ENCODE measurements at places on chromosomes 3 and 15.

DNA sequence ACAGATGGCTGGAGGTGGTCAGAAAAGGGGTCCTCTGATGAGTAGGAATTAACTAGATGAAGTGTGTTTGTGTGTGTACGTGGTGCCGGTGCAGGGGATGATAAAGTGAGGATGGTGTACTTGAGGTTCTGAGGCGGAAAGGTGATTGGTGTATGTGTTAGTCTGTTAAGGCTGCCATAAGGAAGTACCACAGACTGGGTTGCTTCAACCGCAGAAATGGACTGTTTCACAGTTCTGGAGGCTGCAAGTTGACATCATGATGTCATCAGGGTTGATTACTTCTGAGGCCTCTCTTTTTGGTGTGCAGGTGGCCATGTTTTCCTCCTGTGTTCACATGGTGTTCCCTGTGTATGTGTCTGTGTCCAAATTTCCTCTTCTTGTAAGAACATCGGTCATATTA, 202.4 kb upstream of the RGMA start:
- DNase-seq, result no peak

- no peak for DNase-seq
Observed at GRCh38 chr3:114318295-114318694, 24.5 kb downstream of the TIGIT start.

DNA sequence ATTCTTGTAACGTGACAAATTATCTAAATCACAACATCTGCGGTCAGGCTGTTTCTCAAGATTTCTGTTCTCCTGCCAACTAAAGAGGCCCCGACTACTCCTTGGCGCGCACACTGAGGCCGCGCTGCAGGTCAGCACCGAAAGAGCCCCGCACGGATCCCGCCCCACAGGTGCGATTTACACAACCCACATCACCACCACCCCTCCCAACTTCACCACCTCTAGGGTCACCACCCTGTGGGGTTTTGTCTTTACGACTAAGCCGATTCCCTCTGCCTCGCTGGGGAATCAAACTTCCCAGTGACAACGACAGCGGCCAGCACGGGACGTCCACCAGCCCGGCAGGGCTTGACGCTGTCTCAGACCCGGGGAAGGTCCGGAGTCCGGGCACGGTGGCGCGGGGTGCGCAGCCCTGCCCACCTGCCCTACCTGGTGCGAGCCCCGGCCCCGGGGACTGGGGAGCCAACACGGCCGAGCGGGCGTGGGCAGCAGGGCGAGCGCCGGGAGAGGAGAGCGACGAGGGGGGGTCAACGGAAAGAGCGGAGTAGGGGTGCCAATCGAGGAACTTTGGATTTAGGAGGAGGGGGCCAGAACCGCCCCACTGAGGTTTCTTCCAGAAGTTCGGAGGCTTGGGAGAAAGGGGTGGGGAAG, 764 bp downstream of the UACA start:
- peak; percentile 39 for DNase-seq

- no peak for DNase-seq
Observed at GRCh38 chr15:59553879-59554735, 57.5 kb upstream of the GCNT3 start.

GRCh38 chr3:99607151-99607550, 31.2 kb upstream of the COL8A1 start:
- DNase-seq, result no peak

DNA sequence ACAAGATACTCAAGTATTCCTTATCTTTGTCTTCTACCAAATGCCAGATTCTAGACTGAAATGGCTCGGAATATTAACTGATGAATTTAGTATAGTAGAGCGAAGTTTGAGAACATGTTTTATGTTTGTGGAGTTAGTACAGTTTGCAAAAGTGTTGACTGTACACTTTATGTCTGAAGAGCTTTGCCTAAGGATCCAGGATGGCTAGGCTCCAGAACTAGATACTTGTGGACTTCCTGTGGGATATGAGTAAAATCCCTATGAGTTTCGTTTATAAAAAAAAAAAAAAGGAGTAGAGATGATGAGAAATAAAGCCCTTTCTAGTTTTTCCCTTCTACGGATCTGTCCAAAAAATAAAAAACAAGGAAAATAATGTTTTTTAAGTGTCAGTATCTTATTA, 96.7 kb downstream of the TP63 start:
- DNase-seq, result no peak

DNA sequence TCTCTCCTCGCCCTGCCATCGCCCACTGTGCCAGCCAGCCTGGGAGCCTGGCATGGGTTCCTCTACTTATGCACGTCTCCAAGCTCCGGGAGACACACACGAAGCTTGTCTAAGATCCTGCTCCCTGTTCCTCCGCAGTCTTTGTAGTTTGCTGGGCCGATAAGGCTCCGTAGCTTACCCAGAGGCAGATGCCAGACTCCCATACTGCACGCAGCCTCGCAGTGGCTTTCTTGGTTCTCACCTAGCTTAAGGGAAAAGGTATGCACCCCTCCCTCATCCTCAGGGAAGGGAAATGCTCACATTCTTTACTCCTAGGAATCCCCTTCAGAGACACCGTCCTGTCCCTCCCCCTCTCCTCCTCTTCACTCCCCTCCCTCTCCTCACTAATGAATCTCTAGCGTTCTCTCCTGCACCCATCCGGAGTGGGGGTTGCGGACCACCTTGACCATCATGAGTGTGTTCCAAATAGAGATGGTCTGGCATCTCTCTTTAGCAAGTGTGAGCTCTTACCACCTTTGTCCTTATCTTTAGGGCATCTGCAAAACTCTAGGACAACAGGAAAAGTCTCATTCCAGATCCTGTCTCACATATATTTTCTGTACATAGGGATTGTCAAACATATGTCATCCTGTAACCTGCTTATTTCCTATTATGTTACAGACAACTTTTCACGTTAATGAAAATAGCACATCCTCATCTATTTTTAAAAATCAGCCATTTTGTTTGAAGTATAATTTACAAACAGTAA, 56.5 kb downstream of the TMEM266 start:
- DNase-seq, result no peak

- no peak for DNase-seq
Observed at GRCh38 chr3:79378064-79378463, 389.7 kb downstream of the ROBO1 start.

DNA sequence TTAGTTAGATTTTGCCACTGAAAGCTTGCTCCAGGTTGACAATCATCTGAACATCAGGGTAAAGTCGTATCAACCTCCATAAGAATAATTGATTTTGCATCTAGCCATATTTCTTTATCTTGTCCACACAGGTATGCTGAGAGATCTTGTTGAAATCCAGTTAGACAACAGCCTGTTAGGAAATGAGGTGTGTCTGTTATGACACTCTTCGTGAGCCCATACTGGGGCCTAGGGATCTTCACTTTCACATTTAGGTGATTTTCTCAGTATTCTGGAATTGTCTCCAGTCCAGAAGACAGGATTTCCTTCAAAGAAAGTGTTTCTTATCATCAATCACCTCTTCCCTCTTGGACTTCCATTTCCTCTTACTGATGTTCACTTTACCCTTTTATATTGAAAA, 18.1 kb downstream of the DNAJB11 start:
- DNase-seq, result no peak

GRCh38 chr15:62439543-62440016, 274.5 kb upstream of the C2CD4B start:
- DNase-seq, result no peak

GRCh38 chr3:6862880-6863195, 1.9 kb downstream of the GRM7 start:
- no peak for DNase-seq

GRCh38 chr3:187403768-187404288, 35.6 kb downstream of the RTP4 start:
- no peak for DNase-seq

GRCh38 chr3:72655131-72655551, 193.1 kb downstream of the SHQ1 start:
- no peak for DNase-seq

DNA sequence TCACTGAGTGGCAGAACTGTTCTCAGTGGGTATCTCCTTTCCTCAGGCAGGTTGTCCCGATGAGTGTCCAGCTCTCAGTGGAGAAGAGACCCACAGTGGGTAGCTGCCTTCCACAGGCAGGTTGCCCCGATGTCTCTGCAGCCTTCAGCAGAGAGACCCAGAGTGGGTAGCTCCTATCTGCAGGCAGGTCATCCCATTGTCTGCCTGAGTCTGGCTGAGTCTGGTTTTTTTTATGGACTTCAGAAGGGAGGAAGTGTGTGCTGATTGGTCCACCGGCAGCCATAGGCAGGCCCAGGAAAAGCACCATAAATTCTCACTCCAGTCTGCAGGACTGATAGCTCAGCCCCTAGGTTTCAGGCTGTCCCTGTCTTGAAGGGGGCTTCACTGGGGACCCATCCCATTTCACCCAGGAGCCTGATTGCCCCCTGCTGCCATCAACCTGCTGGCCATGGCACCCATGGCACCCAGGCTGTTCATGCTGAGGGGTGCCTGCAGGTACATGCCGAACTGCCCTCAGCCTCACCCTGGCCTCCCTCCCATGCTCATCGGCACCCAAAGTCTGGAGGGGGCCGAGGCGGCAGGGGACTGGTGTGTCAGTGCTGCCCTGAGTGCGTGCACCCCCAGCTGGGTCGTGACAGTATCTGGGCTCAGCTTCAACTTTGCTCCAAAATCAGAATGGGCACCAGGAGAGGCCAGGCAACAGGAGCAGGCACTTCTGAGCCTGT, 3.6 kb upstream of the LIMD1 start:
- DNase-seq, result no peak

GRCh38 chr15:69410248-69410874, 3.8 kb upstream of the KIF23 start:
- DNase-seq, result peak; percentile 36

GRCh38 chr15:74885461-74885860, 4.4 kb upstream of the MPI start:
- DNase-seq, result no peak

GRCh38 chr3:86594838-86595237, 396.1 kb downstream of the VGLL3 start:
- DNase-seq, result no peak

- DNase-seq, result no peak
Observed at GRCh38 chr3:11479221-11479620, 164.5 kb downstream of the VGLL4 start.

DNA sequence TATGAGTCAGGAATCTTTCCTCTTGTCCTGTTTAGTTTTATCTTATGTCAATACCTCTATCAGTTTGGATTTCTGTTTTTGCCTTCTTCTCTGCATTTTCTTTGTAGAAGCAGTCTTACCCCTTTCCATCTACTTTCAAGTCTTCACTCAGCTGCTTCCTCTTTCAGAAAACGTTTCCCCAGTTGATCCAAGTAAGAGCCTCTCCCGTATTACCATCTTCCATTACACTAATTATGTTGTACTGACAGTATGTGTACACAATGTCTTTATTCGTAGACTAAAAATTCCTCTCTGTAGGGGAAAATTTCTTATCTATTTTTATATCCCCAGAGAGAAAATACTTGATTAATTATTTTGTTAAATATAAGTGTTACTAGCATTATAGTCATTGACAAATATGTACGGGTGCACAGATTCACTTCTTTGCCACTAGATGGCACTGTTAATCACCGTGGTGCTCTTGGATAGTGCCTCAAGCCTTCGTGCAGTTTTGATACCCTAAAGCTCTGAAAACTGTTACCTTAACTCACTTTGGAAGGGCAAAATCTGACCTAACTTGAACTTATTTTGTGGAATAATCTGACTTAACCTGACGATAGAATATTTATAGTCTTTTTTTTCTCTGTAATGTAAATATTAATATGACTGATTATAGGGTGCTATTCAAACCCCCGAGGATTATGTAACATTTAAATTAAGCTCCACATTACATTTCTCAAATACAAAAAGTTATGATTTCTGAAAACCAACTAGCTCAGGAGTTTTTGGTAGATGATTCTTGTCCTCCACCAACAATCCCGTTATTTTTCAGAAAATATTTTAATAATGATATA, 74.2 kb upstream of the POU1F1 start:
- no peak for DNase-seq

GRCh38 chr3:80663426-80663825, 895.6 kb upstream of the ROBO1 start:
- DNase-seq, result no peak

DNA sequence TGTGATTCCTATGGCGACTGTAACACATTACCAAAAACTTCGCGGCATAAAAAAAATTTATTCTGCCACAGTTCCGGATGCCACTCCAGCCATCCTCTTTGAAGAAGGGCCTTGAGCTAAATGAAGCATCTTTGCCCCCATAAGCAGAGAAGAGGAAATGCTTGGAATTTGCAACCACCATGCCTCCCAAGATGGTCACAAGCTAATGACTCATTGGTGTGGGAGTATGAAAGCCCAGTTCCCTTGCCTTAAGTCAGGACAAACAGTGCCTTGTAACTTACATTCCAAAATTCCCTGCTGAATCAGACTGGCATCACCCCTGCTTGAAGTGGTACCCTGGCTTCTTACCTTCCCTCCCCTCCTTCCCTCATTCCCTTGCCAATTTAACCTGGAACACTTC, 1077.4 kb downstream of the EPHA3 start:
- DNase-seq, result no peak

DNA sequence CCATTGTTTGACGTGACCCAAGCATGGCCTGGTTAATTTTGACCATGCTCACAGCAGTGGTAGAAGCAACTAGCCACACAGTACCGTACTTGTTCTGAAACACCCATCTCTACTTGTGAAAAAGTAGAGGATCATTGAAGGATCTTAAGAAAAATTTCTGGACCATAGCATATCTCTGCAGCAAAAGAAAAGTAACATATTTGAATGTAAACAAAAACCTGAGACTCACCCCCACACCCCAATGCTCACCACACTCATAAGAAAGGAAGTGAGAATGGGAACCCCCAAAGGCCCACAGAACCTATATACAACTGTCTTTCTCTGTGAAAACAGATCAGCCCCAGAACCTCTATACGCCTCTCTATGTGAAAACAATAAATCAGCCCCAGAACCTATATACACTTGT, 33.8 kb upstream of the TFRC start:
- DNase-seq, result no peak

- DNase-seq, result no peak
Observed at GRCh38 chr3:33795131-33795530, 3.3 kb upstream of the PDCD6IP start.

- no peak for DNase-seq
Observed at GRCh38 chr3:198062068-198062465, 102.0 kb downstream of the LMLN start.

DNA sequence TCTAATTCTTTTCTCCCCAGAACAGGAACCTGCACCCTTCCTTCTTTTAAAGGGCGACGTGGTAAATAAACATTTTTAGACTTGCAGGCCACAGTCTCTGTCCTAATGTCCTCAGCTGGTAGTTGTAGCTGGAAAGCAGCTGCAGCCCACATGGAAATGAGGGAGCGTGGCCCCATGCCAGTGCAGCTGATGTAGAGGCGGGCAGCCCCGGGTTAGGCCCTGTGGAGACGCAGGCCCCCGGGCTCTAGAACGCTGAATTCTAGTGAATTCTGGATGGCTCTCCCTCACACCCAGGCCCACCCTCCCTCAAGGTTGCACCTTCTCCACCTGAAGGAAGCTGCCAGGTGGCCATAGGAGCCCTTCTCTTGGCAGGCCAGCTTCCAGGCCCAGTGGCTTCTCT, 52.3 kb downstream of the PGPEP1L start:
- DNase-seq, result no peak

DNA sequence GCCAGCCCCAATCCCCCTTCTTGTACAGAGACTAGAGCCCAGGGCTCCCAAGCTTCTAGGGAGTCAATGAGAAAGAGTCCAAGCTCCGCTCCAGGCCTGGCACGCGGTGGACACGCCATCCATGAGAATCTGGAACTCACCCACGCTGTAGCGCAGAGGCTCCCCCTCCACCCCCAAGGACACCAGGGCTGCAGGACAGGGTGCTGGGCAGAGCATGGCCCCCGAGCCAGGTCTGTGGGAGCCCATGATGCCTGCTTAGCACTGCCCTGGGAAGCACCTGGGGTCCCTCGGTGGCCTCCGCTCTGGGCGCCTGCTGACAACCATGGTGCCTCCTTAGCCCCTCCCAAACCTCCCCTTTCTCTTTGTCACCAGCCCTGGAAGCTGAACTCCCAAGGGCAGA, 28.5 kb downstream of the ACSBG1 start:
- no peak for DNase-seq
